ENCODE measurements at places on chromosomes 6 and 20.

DNA sequence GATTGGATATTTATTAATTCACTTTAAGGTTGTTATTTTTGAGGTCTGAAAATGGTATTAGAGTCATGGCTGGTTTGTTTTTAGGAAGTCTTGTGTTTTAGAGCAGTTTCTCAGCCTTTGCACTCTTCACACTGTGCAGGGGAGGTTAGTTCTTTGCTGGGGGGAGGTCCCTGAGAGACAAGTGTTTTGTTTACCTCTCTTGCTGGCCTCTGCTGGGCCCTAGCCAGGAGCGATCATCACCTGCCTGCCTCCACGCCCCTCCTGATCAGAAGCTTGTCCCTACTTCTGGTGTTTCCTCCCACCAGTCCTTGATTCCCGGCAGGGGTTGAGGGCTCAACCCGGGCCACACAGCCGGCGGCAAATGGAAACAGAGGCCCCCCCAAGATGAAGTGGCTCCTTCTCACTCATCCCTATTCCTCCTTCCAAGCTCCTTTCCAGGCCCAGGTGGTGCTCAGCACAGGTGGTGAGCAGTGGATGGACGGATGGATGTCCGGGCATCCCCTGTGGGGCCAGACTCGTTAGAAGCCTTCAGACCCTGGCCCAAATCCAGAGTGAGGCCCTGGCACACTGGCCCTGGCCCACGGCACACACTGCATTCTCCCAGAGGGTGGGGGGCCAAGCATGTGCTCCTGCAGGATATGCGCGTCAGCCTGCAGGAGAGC, 51.3 kb downstream of the GRM4 start:
- no peak for DNase-seq

GRCh38 chr6:33633462-33634158, 12.5 kb downstream of the ITPR3 start:
- DNase-seq, result peak; percentile 70

- no peak for DNase-seq
These were observed 5.9 kb upstream of the EYA4 start for GRCh38 chr6:133235221-133235620.

- DNase-seq, result no peak
These were observed 24.3 kb upstream of the IER3 start for GRCh38 chr6:30768634-30769087.

DNA sequence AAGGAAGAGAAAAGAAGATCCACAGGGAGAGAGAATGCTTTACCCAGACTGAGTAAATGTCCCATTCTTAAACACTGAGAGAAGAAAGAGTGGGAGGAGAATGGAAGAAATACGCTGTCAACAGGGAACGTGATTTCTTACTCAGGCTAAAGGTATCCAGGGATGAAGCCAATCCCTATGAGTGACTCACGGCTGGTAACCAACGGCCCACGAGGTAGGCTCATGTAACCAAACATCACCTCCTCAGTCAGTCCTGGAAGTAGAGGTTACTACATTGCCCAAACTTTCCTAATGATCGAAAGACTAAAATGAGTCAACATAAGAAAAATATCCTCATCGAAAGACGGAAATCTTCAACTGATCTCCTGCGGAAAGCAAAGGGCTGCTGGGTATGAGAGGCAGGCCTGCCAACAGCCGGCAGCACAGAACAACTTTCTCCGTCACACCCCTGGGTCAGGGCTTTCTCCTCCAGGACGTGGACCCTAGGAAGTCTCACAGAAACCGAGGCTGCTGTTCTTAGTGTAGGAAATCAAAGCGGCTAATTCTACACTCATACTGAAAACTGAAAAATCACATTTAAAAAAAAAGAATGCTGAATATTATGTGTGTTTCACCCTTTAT, 292.6 kb downstream of the GMDS start:
- no peak for DNase-seq

GRCh38 chr6:3287976-3288707, 29.4 kb downstream of the PSMG4 start:
- DNase-seq, result no peak
